ENCODE measurements at places on chromosomes 2 and 18.

GRCh38 chr18:41458376-41458775 is 496.7 kb upstream of the PIK3C3 start:
- DNase-seq: no peak

- DNase-seq: no peak
Observed at GRCh38 chr2:8276026-8276425, 405.8 kb upstream of the ID2 start.

DNA sequence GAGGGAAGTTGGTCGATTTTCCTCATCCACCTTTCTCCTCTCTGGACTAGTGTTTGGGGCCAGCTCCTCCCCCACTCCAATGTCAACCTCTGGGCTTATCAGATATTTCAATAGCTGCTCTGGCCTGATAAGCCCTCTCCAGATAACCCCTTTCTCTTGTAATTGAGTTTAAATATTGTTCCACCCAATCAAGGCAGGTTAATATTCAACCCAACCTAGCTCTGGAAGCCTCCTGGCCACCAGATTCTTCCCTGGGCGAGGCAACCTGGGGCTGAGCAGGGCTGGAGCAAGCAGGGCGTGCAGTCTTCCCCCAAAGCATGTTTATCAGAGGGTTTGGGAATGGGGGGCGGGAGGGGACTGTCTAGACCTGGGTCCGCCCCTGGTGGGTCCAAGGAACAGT is 73.8 kb downstream of the TFCP2L1 start:
- DNase-seq: no peak

DNA sequence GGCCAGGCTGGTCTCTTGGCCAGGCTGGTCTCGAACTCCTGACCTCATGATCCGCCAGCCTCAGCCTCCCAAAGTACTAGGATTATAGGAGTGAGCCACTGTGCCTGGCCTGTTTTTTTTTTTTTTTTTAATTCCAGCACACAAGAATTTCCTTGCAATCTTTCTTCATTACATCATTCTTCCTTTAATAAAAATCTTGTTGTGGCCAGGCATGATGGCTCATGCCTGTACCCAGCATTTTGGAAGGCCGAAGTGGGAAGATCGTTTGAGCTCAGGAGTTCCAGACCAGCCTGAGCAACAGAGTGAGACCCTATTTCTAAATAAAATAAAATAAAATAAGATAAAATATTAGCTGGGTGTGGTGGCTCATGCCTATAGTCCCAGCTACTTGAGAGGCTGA is 21.4 kb upstream of the PLEKHM3 start:
- no peak for DNase-seq

All from cardiac septum (tissue), 1 donor.